Cortex of kidney (tissue), 1 donor: ENCODE measurements at places on chromosomes 4 and X.

DNA sequence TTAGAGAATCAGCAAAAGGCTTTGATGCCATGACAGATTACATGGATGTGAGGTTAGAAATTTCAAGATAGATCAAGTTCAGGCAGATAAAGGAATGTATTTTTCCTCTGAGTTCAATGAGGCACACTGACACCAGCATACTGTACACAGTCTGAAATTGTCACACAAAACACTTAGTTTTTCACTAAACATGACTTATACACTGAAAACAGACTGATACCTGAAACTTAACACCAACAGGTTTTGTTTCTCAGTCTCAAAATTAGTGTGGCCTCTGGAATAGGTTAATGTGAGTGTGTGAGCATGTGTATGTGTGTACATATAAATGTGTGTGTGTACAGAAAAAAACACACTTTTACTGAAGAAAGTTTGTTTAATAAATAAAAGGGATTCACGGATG, 129.9 kb upstream of the SLITRK2 start:
- DNase-seq = no peak

DNA sequence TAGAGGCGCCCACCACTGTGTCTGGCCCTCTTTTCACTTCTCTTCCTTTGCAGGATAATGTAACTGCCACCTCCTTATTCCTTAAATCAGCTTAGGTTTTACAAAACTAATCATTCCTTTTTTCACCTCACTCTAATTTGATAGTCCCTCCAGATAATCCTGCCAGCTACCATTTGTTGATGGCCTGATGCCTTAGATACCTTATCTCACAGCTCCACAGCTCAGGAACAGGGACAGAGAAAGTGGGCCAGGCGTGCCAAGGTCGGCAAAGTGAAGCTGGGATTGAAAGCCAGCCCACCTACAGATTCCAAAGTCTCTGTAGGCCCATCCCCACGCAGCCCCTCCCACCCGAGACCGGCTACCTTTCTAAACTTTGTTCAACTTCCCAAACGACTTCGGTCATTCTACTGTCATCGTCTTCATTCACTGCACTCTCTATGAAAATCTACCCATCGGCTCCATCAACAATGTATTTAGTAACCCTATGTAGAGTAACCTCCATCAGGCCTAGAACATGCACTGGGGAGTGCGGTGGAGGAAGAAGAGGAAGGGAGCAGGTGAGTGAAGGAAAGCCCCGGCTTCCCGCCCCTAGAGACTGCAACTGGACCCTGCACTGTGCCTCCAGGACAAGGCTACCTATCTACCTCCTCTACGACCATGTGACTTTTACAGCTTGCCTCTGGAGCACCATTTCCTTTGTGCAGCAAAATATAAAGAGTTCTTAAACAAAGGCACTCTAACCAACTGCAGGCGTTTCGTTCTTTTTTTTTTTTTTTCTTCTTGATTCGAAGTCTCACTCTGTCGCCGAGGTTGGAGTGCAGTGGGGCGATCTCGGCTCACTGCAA, 1.5 kb downstream of the CASP6 start:
- DNase-seq = no peak

- DNase-seq = no peak
Measured at GRCh38 chr4:178672512-178672911, 1230.3 kb upstream of the AGA start.

GRCh38 chr4:64780664-64781063, 371.4 kb upstream of the TECRL start:
- DNase-seq = no peak

- DNase-seq = no peak
Measured at GRCh38 chrX:69372435-69372834, 131.7 kb upstream of the NALF2 start.

DNA sequence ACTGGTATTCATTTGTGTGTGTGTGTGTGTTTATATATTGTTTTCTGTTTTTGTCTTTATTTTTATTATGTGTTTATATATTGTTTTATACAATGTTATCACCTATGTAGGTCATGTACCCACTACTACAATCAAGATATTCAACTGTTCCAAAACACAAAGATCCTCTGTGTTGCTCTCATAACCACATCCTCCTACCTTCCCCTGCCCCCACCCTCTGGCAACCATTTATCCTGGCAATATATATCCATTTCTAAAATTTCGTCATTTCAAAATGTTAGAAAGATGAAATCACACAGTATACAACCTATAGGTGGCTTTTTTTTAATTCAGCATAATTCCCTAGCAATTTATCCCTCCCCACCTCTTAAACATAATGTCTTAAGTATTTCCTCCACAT, 18.8 kb upstream of the RPL34 start:
- no peak for DNase-seq

GRCh38 chr4:656436-657337, 17.4 kb downstream of the ATP5ME start:
- DNase-seq = no peak

- peak; percentile 3 for DNase-seq
Measured at GRCh38 chrX:64204701-64205440, 637 bp downstream of the AMER1 start.
